ENCODE measurements at places on chromosomes 11 and 22.
A peak's percentile ranks its signal among the peaks of the same experiment; 100 is the strongest.

- DNase-seq, result no peak
Observed at GRCh38 chr11:65896034-65896999, 3.9 kb downstream of the FOSL1 start.

- no peak for DNase-seq
Observed at GRCh38 chr11:97574976-97575665, 1185.3 kb downstream of the JRKL start.

GRCh38 chr22:36386900-36387708, 663 bp downstream of the MYH9 start:
- DNase-seq, result peak; percentile 61

- DNase-seq, result no peak
Observed at GRCh38 chr22:46848197-46848596, 85.7 kb downstream of the TBC1D22A start.

- no peak for DNase-seq
Observed at GRCh38 chr11:88359541-88359940, 22.0 kb upstream of the CTSC start.

GRCh38 chr22:40531951-40532900, 104.3 kb downstream of the MRTFA start:
- DNase-seq, result no peak

DNA sequence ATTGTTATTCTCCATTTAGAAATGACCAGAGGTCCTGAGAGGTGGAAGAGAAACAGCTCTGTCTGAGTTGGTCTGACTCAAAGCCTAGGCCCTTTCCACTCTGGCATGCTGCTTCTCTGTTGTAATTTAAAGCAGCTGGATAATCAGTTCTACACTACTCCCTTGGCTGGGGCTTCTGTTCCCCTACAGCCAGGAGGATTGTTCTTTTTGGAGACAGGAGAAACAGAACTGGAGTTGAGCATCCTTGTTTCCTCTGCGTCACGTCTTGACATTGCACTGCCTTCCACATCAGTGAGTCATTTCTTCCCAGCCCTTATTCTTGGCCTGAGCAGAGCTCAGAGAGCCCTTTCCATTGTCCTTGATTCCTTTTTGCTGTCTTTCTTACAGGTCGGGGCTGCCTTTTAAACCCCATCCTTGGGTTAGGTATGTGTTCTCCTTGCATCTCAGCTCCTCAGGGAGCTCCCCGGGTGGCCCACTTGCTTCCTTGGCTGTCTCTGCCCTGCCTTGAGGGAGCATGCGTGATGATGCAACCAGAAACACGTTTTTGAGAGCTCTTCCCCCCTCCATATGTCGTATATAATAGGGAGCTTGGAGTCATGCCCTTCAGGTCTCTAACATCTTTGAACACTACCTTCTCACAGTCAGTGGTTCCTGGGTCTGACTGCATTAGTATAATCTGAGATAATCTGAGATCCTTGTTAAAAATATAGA, 35.7 kb downstream of the CYB5R2 start:
- DNase-seq, result no peak

GRCh38 chr22:50656122-50657070, 16.2 kb upstream of the SHANK3 start:
- DNase-seq, result no peak

DNA sequence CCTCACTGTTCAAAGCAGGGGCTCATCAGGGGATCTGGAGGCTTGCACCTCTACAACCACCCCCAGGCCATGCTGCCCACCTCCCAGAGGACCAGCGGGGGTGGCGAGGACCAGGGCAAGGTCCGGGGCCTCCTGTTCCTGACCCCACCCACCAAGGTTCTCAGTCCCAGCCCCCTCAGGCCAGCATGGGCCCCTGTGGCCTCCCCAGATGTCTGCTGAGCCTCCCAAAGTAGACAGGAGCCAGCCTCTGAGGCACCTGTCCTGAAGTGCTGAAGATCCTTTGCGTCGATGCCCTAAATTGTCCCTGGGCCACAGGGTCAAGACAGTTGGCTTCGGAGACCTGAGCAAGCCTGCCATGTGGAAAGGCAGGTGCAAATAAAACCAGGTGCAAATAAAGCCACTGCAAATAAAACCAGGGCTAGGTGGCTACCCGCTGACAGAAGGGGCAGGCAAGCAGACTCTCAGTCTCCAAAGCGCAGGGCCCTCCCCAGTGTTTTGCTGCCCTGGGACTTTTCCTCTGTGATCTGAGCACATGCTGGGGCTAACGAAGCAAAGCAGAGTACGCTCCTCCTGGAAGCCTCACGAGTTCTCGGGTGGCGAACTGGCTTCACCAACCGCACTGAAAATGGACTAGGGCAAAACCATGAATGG, 22.4 kb upstream of the ARFGAP3 start:
- DNase-seq, result no peak

GRCh38 chr22:45201678-45202332, 38.1 kb downstream of the NUP50 start:
- DNase-seq, result no peak

DNA sequence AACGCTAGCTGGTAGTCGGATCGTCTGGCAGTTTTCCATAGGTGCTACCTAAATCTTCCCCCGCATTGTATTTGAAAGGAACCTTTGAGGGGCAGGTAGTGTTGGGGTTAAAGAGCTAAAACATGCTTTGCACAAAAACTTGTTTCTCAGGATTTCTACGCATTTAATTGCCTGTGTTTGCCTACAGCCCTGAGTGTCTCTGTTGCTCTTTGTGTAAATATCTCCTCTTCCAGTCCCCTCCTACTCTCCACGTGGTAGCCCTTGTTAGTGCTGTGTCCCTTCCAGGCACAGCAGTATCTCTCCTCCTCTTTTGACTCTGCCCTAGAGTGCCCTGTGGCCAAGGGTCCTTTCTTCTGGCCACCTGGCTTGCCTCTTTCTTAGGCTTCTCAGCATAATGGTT, 81.7 kb downstream of the BARX2 start:
- DNase-seq, result no peak

DNA sequence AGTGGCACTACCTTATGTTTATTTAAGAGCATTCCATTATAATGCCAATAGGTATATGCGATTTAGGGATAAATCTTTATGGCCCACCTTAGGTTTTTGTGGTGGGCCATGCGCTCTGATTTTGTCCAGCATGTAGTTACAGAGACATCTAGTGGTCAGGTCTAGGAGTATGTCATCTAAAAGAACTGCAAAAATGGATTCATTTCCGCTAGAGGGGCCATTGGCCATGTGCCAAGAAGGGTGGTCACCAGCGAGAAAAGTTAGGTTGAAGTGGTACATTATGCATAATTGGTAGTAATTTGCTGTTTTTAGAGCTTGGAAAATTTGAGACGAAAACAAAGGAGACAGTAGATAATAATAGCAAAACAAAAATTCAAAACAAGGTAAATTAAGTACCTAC, 27.7 kb downstream of the LRRC4C start:
- no peak for DNase-seq

DNA sequence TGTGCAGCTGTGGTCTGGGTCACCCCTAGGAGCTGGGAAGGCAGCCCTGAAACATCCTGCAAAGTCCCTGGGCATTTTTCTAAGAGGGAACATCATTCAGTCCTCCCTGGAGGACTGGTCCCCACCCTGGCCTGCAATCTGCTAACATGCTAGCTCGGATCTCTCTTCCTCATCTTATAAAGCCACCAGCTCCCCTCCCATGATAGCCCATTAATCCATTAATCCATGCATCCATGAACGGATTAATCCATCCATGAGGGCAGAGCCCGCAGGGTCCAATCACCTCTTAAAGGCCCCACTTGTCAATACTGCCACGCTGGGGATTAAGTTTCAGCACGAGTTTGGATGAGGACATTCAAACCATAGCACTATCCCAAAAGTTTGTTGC, 12.1 kb downstream of the PRG3 start:
- DNase-seq, result no peak

- no peak for DNase-seq
Observed at GRCh38 chr11:14331476-14332136, 27.4 kb downstream of the RRAS2 start.

DNA sequence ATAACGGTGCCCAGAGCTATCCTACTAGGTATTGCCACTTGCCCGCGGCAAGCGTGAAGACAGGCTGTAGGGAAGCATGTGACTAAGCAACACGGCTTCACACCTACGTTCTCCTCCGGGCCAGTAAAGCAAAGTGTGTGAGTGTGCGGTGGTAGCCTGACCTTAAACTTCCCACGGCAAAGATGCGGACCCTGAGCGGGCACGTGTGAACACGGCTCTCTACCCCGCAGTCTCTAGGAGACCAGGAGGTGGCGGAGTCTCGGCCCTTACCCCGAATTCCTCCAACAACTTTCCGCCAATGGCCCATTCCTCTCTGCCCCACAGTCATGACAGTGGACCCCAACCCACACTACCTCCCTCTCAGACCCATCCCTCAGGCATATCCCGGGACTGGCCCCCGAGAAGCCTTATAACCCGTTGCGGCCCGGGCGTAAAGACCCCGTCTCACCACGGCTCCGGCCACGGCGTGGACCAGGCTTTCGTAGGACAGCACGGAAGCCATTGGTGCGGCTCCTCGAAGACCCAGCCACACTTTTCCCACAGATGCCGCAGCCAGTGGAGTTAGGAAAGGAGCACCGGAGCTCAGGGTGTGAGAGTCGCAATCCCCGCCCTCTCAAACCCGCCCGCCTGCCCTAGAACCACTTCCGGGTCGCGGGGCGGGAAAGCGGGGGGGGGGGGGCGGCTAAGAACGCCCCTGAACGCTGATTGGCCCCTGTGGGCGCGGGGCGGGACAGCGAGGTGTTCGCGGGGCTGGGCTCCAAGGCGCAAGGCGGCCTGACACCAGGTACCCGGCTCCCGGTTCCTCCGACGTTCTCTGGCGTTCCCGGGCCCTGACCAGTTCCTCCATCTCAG, at the start of gene SLC25A17:
SLC25A17 (minus strand) TSS at position 600 of the 852 bp plus-strand sequence; CDS start at position 502, 98 bp downstream.
- DNase-seq, result peak; percentile 93

- no peak for DNase-seq
Observed at GRCh38 chr22:29301716-29302401, 4.6 kb upstream of the GAS2L1 start.

DNA sequence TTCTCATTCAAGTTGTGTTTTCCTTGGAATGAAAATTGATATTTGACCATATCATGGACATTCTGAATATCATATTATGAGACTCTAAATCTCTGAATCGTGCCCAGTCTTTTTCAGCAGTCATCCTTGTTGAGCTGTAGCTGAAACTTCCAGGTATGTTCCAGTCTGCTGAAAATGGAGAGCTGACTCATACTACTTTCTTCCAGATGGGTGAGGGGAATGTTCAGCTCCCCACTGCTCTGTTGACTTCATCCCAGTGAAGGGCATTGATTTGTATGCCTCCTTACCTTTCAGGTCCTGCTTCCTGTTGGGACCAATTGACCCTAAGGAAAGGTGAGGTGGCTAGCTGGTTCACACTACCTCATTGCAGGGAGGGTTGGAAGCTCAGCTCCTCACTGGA, 3.5 kb downstream of the OR5P2 start:
- no peak for DNase-seq

GRCh38 chr22:30752771-30753170, 58.1 kb downstream of the OSBP2 start:
- no peak for DNase-seq

GRCh38 chr11:72584939-72585597, 89.2 kb downstream of the PDE2A start:
- peak; percentile 16 for DNase-seq

DNA sequence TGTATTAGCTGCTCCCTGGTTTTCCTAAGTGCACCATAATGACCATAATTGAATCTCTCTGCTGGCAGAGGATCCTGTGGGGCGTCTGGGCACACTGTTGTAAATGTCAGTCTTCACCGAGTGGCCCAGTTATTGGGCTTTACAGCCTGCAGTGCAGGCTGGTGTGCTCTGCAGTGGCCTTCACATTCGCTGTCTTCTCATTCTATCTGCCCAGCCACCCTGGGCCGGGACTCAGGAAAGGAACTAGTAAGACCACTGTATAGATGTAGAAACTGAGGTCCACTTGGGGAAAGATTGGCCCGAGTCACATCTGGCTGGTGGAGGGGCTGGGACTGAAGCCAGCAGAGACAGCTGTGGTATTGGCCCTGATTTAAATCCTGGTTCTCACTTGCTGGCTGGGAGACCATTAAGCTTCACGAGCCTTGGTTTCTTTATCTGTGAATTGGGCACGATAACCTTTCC, 49.3 kb downstream of the TSPAN18 start:
- no peak for DNase-seq

DNA sequence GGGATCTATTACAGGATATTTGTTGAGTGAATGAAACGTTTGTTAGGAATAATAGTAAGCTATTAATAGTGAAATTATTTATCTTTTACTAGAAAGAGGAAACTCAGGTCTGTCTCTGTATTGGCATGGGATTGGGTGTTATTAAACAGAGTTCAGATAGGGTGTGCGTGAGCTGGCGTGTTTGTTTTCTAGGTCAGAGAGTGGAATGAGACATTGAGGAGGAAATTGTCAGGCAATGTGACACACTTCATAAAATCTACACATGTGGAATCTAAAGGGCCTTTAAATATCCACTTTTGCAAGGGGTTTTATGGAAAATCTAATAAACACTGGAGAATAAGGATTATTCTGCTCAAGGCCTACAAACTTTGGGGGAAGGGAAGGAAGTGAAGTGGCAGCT, 552.9 kb downstream of the NTM start:
- DNase-seq, result no peak

DNA sequence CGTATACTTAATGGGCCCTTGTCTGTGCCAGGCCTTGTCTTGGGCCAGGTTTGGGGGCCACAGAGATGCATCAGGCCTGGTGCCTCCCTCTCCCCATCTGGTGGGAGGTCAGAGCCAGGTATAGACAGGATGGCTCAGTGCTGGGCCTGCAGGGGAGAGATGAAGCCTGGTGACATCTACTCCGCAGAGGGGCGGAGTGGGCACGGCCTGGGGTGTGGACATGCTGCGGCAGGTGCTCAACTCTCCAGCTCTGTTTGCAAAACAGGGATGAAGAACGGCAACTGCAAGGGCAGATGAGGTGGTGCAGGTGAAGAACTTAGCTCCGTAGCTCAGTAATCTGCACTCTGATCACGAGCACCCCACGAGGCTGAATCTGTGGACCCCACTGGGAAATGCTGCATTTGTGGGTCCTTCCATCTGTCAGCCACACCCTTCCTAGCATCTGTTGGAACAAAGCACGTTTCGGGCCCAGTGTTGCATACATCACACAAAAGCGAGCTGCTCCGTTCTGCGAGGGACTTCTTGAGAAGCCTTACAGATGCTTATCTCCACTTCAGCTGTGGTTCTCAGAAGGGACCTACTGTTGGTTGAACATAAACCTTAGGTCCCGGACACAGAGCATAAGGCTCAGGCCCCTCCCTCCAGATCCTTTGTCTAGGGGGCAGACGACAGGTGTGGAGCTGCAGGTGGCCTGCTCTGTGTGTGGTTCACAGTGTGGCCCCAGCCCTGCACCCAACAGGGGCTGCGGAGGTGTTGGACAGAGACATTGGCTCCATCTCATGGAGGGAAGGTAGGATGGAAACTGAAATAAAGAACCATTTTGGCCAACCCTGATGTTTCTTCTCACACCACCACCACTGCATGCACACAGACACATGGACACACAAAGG, 78.3 kb downstream of the LRRC32 start:
- DNase-seq, result no peak

GRCh38 chr22:20967697-20968211, 699 bp downstream of the AIFM3 start:
- no peak for DNase-seq

DNA sequence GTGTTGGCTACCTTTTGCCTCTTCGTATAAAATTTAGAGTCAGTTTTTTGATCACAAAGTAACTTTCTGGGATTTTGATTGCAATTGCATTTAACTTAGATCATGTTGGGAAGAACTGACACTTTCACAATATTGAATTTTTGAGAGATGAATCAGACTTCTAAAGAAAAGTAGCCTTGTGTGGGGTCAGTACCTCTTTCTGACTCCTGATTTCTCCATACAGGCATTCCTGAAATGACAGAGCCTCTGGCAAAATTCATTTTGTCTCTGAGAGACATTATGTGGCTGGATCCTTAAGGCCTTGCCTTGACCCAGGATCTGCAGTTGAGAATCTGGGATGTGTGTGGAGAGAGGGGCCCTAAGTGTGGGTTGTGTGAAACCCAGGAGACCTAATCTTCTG, 37.8 kb downstream of the PPFIBP2 start:
- DNase-seq, result no peak

All from CD4-positive, alpha-beta T cell treated with Interleukin-17A for 4 hours (primary cell).